ENCODE measurements at places on chromosomes 6 and 20.

- no peak for DNase-seq
Measured at GRCh38 chr6:77502981-77503380, 39.7 kb upstream of the HTR1B start.

DNA sequence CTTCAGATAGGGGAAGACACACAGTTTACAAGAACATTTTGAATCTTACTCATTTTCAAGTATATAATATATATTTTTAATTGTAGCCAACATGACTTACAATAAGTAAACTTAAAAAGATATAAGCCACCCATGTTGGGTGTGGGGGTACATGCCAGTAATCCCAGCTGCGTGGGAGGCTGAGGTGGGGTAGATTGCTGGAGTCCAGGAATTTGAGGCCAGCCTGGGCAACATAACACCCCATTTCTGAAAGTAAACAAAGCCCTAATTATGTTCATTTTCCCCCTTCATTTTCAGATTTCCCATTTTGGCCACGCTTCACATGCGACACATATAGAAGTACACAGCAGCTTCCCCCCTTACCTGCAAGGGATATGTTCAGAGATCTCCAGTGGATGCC lies 30.5 kb downstream of the SERPINB6 start:
- no peak for DNase-seq

DNA sequence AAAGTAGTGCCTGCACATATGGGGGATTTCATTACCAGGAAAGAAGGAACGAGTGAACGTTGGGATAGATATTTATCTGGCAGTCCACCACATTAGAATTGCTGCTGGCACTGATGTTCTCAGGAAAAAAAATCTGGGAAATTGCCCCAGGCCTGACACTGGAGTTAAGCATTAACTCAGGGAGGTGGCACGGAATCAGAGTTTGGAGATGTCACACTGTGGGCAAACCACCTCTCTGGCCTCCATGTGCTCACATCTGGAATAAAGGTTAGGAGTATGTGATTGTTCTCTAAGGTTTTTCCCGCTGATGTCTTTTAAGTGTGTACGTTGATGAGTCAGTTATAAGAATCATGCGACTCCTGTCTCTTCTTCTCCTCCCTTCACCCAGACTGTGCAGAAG lies 7.9 kb downstream of the TGM3 start:
- no peak for DNase-seq

GRCh38 chr6:1625794-1626435 lies 16.2 kb downstream of the FOXC1 start:
- no peak for DNase-seq

DNA sequence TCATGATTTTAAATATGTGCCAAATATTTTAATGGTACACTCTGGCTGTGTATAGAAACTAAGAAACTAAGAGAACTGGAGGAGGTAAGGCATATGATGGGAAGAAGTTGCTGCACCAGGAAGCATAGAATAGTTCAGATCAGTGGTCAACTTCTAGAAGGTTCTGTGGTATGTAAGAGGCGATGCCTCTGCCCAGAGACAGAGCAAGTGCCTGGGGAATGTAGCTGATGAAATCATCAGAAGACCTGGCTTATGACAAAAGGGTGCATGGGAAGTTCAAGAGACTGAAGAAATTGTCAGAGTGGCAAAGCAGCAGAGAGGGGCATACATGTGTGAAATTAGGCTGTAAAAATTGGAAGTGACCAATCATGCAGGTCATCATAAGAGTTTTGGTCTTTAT lies 580.8 kb downstream of the BMP2 start:
- DNase-seq: no peak

- DNase-seq: no peak
Measured at GRCh38 chr6:137911675-137912191, 44.7 kb downstream of the TNFAIP3 start.

- DNase-seq: peak; percentile 36
Measured at GRCh38 chr20:46545077-46545826, 5.2 kb downstream of the OCSTAMP start.

GRCh38 chr20:32201296-32201976 lies 6.1 kb downstream of the PLAGL2 start:
- DNase-seq: no peak

- DNase-seq: no peak
Measured at GRCh38 chr6:84414531-84414930, 187.1 kb upstream of the CEP162 start.

- no peak for DNase-seq
Measured at GRCh38 chr6:3031857-3032640, 32.4 kb downstream of the NQO2 start.

- no peak for DNase-seq
Measured at GRCh38 chr6:125151700-125152099, 1.9 kb upstream of the TPD52L1 start.

DNA sequence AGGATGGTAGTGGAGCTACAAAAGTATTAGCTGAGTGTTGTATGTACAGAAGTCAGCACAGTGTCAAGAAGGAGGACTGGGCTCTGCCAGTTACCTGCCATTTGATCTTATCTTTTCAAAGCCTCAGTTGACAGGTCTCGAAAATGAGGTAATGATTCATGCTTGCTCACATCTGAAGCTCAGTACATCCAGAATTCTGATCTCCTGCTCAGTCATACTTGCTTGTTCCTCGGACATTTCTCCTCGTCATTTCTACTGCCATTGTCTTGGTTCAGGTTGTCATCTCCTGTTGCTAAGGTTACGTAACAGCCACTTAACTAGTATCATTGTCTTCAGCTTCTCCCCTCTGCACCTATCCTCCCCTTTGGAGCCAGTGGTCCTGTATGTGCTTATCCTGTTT lies 89.5 kb downstream of the SLX4IP start:
- no peak for DNase-seq

GRCh38 chr6:89793586-89793985 lies 26.0 kb downstream of the MDN1 start:
- no peak for DNase-seq

- DNase-seq: no peak
Measured at GRCh38 chr6:154377726-154378125, 21.1 kb upstream of the IPCEF1 start.

GRCh38 chr6:63114610-63115211 lies 96.6 kb upstream of the FKBP1C start:
- DNase-seq: no peak

DNA sequence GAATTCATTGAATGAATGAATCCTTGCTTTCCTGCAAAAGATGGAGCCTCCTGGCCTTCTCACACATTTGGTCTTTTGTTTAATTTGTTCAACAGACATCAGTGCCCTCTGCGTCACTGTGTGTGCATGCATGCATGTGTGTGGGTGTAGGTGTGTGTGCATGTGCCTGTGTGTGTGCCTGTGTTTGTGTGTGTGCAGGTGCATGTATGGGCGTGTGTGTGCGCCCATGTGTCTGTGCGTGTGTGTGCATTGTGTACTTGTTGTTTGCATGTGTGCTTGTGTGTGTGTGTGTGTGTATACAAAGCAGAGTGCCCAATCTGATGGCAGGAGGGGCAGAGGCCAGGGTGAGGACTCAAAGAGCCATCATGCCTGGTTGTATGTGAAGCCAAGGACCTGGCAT lies 36.0 kb downstream of the C20orf203 start:
- DNase-seq: no peak

- DNase-seq: no peak
Measured at GRCh38 chr6:136535017-136535765, 15.0 kb downstream of the MAP7 start.

- DNase-seq: no peak
Measured at GRCh38 chr6:43421831-43422230, 5.5 kb upstream of the ABCC10 start.

DNA sequence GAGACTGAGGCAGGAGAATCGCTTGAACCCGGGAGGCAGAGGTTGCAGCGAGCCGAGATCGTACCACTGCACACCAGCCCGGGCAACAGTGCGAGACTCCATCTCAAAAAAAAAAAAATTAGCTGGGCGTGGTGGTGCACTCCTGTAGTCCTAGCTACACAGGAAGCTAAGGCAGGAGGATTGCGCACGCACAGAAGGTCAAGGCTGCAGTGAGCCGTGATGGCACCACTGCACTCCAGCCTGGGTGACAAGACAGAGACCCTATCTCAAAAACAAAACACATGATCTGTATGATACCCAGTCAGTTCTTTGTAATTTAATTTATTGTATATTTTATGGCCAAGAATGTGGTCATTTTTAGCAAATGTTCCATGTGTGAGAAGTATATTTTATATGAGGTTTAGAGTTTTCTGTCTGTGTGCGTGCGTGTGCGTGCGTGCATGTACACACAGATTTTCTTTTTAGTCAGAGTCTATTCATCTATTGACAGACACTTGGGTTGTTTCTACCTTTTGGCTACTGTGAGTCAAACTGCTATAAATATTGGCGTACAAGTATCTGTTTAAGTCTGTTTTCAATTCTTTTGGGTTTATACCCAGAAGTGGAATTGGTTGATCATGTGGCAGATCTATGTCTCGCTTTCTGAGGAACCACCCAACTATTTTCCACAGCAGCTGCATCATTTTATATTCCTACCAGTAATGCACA lies 22.2 kb upstream of the MYL9 start:
- no peak for DNase-seq

- no peak for DNase-seq
Measured at GRCh38 chr20:42864116-42864515, 325.6 kb downstream of the PTPRT start.

- DNase-seq: no peak
Measured at GRCh38 chr6:161200610-161201370, 73.1 kb downstream of the AGPAT4 start.

DNA sequence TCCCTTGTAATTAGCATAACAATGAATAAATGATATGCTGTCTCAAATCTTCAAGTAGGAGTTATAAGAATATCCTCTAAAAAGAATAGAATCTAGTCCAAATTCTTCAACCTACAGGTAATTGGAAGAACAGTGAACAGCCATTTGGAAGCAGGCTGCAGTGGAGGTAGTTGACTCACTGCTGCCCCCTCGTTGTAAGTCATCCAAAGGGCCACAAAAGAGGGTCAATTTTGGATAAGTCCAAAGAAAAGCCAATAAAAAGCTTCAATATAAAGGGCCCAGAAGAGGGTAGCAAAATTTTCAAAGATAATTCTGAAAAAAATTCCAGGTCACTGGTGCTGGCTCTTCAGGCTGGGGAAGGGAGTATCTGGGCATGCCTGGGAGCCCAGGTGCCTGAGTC lies 60.8 kb upstream of the SSTR4 start:
- DNase-seq: no peak

GRCh38 chr6:10542213-10542612 lies 21.1 kb downstream of the GCNT2 start:
- no peak for DNase-seq

GRCh38 chr20:37393863-37394542 lies 48.1 kb downstream of the SRC start:
- DNase-seq: no peak

DNA sequence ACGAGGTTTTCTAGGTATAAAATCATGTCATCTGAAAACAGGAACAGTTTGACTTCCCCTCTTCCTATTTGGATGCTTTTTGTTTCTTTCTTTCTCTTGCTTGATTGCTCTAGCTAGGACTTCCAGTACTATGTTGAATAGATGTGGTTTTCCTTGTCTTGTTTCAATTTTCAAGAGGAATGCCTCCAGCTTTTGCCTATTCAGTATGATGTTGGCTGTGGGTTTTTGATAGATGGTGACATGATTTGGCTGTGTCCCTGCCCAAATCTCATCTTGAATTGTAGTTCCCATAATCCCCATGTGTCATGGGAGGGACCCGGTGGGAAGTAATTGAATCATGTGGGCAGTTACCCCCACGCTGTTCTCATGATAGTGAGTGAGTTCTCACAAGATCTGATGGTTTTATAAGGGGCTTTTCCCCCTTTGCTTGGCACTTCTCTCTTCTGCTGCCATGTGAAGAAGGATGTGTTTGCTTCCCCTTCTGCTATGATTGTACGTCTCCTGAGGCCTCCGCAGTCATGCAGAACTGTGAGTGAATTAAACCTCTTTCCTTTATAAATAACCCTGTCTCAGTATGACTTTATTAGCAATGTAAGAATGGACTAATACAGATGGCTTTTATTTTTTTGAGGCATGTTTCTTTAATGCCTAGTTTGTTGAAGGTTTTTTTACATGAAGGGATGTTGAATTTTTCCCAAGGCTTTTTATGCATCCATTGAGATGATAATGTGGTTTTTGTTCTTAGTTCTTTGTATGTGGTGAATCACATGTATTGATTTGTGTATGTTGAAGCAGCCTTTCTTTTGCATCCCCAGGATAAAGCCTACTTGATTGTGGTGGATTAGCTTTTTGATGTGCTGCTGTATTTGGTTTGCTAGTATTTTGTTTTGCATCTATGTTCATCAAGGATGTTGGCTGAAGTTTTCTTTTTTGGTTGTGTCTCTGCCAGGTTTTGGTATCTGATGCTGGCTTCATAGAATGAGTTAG lies 239.1 kb downstream of the THBS2 start:
- no peak for DNase-seq

GRCh38 chr6:14159090-14159489 lies 41.5 kb downstream of the CD83 start:
- DNase-seq: no peak

GRCh38 chr20:1264727-1265126 lies 1.4 kb upstream of the SNPH start:
- DNase-seq: no peak

GRCh38 chr6:39203436-39204159 lies 25.7 kb downstream of the KCNK5 start:
- DNase-seq: no peak

GRCh38 chr20:62494537-62494936 lies 18.7 kb upstream of the GATA5 start:
- no peak for DNase-seq

DNA sequence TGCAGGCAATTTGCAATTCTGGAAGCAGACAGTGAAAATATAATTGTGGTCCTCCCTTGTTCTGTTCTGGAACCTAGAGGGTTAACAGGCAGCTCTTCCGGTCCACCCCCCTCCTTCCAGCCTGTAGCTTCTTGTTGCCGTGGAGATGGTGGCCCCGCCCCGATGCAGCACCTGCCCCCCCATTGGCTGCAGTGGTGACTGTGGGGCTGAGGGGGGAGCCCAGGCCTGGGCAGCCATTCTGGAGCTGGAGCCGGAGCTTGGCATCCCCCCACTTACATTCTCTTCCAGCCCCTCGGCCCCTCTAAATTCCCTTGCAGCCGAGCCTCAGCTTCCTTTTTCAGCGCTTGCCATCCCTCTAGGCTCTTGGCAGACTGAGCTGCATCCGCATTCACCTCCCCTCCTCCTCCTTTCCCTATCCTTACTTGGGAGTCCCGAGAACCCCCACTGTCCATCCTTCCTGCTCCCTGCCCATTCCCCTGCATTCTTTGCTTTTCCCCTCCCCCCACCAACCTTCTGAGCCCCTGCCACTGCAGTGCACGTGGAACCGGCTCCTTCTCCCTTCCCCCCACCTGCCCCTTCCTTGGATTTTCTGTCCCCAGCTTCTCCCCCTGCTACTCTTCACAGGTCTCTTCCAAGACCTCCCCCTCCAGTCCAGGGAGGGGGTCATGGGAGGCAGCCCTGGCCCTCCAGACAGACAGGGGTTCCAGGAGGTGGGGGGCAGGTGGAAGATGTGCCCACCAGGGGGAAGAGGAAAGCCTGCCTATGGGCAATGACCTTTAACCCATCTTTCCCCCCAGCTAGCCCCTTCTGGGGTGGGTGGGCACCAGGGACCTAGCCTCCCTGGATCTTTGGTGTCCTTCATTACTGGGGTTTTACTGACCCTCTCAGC lies 11.4 kb downstream of the SYNGAP1 start:
- DNase-seq: peak; percentile 85
